Hypothalamus (tissue), 51 donors: ENCODE measurements at places on chromosomes 16 and 17.

GRCh38 chr17:70588003-70588402, 418.7 kb downstream of the KCNJ2 start:
- DNase-seq, result no peak

GRCh38 chr16:81327011-81327410, 12.2 kb downstream of the GAN start:
- no peak for DNase-seq

DNA sequence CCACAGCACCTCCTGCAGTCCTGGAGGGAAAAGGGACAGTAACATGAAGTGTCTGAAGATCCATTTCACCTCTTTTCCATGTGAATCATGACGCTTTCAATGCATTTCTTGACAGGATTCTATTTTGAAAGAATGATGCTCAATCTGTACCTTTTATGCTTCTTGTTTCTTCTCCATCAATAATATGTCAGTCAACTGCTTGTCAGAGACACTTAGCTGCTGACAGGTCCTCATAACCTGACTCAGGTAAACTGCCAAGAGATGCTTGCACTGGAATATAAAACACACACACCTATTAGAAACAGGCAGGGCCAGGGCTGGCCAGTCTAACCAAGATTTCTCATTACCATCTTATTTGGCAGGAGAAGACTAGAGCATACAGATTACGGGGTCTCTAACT, 21.6 kb downstream of the ZSWIM7 start:
- DNase-seq, result no peak

DNA sequence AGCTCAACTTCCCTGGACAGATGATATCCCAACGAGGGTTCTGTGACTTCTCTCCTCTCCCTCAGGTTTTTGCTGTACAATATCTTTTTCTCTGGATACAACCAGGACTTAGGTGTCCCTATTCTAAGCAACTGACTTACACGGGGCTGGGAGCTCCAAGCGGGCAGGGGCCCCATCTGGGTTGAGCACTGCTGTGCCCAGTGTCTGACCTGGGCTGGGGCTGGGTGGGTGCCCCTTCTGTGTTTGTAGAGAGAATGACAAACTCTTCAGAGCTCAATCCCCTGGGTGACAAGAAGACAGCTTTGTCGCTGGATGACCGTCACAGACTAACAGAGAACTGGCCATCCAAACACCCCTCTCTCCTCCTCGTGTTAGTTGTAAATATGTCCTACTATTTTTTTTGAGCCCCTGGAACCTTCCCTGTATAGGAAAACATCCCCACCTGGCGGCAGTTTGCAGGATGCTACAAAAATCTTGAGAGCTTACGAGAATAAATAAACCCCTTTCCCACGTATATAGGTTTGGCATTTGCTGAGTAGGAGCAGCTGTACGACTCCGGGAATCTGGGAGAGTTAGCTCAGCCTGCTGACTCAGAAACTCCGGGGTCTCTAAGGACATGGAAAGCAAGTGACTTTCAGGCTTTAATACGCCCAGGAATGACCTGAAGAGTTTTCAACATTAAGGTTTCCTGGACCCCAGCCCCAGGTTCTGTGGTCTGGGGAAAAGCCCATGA, 23.7 kb upstream of the RCVRN start:
- no peak for DNase-seq

DNA sequence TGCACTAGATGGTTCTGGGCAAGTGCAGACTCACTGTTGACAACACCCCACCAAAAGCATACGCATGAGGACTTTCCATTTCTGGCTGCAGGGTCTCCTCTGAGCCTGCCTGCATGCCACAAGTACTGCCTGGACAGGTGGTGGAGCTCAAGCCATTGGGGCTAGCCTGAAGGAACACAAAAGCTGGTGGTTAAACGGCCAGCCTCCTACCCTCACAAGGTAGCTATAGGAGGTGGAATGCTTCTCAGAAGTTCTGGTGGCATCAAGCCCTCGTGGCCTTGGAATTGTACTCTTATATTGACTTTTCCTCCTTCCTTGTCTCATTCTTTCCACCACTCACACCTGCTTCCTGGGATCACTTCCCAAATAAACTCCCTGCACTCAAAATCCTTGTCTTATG, 56.6 kb upstream of the BCAR1 start:
- DNase-seq, result no peak

DNA sequence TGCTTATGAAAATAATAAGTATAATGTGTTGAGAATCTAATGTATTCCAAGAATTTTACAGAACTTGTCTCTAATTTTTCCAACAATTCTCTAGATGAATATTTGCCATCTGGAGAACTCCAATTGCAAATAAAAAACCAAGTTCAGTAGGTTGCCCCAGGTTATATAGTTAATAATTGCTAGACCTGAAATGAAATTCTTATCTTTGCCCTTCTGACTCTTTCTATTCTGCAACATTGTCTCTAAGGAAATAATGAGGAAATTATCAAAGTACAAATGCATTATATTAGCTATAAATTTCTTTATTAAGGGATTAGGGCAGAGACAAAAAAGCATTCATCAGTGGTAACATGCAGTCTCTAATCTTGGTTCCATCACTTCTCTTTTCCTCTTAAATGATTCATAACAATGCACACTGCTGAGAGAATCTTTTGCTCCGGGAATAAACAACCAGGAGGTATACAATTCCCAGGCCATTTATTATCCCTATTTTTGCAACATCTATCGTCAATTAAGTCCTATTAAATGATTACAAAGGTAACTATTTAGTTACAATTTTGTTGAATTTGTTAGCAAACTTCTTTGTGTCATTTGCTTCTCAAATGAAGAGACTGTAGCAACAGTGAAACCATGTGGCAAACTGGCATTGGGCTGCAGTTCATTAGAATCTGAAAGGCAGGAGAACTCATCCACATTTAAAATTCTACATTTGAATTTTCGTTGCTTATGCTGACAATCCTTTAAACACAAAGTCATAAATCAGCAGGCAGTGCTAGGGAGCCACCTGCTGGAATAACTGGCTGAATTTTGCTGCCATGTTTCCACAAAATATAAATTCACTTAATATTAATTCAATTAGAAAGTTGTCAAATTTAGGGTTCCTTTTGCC, 349.6 kb downstream of the KIF2B start:
- DNase-seq, result peak; percentile 9

GRCh38 chr17:42698736-42699414, 16.5 kb downstream of the CNTNAP1 start:
- no peak for DNase-seq

DNA sequence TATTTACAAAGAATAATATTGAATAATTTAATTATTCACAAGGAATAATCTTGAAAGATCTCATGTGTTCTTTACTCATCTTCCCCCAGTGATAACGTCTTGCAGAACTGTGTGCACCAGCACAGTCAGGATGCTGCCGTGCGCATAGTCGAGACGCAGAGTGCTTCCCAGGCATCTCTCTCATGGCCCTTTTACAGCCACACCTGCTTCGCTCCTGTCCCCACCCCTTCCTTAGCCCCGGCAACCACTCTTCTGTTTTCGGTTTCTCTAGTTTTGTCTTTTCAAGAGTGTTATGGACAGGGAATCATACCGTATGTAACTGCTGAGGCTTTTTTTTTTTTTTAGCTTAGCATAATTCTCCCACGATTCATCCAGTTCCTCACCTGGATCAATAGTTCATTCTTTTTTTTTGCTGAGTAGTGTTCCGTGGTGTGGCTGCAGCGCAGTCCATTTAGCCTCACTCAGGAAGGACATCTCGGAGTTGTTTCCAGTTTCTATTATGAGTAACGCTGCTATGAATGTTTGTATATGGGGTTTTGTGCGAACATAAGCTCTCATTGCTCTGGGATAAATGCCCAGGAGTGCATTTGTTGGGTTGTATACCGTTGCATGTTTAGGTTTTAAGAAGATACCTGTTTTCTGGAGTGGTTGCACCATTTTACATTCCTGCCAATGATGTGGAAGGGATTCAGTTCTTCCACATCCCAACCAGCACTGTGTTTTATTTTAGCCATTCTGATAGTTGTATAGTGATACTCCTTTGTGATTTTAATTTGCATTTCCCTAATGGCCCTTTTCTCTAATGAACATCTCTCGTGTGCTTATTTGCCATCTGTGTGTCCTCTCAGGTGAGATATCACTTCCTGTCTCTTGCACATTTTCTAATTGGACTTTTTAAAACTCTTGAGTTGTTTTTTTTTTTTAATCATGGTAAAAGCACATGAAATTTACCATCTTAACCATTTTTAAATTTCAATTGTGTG, 47.6 kb downstream of the SEC14L1 start:
- DNase-seq, result no peak

GRCh38 chr17:82793974-82794630, 42.2 kb downstream of the TBCD start:
- no peak for DNase-seq

GRCh38 chr17:81339534-81340296, 44.6 kb upstream of the SLC38A10 start:
- no peak for DNase-seq

GRCh38 chr16:78353640-78354275, 254.3 kb downstream of the WWOX start:
- DNase-seq, result no peak

GRCh38 chr17:51703361-51704341, 443.3 kb downstream of the UTP18 start:
- DNase-seq, result no peak

GRCh38 chr16:78889346-78889745, 711.2 kb downstream of the MAF start:
- DNase-seq, result no peak

GRCh38 chr16:56300891-56301850, 109.9 kb downstream of the GNAO1 start:
- DNase-seq, result no peak

- no peak for DNase-seq
Observed at GRCh38 chr17:55300479-55301290, 35.9 kb downstream of the HLF start.

DNA sequence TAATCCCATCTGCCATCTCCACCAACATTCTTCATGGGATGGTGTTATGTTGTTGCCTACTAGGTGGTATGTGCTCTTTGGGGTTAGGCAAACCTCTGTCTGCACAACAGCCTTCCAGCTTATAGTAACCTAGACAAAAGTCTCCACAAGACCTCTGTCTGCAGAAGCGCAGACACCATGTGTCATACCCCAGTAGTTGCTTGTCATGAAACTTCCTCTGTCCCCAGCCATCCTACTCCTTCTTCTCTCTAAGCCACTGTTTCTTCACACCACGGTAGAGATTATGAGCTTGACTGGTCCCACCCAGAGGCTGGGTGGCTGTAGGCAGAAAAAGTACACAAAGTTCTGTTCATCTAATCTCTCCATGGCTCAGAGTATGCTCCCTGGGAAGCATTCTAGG, 100.3 kb downstream of the MAF start:
- DNase-seq, result no peak

DNA sequence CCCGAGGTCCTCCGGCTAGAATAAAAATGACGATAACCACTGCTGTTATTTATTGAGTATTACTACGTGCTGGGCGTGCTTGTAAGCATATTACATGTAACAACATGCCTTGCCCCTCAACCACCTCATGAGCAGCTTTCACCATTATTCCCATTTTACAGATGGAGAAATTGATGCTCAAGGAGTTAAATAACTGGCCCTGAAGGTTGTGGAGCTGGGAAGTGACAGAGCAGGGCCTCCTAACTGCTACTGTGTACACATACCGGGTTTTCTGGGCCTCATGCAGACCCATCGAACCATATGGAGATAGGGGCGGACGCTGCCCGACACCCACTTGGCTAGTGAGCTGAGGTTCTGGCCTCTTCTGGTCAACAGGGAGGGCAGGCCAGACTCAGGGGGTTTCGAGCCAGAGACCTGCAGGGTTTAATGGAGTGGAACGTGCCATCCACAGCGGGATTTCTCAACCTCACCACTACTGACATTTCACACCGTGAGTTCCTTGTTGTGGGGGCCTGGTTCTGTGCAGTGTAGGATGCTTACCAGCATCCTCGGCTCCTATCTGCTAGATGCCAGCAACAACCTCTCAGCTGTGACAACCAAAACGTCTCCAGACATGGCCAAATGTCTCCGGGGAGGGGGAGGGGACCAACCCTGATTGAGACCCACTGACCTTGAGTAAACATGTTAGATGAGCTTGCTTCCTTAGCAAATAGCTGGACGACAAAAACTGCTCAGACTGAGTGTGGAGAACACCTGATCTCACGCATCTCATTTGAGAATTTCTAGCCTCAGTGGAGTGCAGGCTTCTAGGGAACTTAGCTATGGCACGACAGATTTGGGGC, 432.0 kb downstream of the SLC39A11 start:
- no peak for DNase-seq

- DNase-seq, result no peak
Observed at GRCh38 chr16:51149251-51149661, 1.8 kb downstream of the SALL1 start.

- no peak for DNase-seq
Observed at GRCh38 chr17:49288388-49288787, 57.8 kb upstream of the PHOSPHO1 start.

DNA sequence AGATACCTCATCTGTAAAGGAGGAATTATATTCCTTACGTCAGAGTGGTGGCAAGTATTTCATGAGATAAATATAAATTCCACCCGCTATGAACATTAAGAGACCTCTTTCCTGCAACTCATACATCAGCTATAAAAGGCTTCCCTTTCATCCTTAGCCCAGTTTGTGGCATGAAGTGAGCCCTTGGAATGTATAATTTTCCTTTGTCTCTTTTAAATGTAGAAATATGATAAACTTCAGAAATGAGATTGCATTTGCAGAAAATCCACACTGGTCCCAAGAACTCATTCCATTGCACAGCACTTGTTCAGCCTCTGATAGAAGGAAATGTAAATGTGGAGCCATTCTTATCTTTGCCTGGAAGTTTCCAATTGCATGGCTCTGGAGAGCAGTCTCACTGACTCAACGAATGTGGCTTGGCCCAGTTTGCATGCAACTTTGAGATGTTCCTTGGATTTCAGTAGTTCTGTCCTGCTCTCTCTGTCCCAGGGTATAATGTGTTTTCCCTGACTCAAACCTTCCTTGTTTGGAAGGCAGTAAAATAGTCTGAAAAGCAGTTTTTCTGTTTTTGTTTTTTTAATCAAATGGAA, 746.4 kb downstream of the CDH11 start:
- DNase-seq, result no peak

- no peak for DNase-seq
Observed at GRCh38 chr17:4941319-4941610, 1.2 kb downstream of the RNF167 start.

DNA sequence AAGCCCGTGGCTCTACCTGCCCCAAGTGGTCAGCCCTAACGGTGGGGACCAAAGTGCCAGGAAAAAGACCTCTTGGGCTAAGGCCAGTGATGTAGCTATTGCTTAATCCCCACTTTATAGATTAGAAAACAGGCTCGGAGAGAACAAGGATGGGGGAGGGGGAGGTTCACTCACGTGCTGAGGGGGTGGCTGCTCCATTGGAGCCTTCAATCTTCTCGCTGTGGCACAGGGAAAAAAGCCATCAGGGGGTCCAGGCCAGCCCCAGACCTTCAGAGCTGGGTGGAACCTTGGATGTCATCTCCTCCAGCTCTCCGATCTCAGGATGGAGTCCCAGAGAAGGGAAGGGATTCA, 45.9 kb downstream of the SRCIN1 start:
- no peak for DNase-seq
